ENCODE measurements at places on chromosomes 2 and 18. TPM values are rescaled to one million over a fixed set of nuclear protein-coding genes. Genes with fewer than 3 reads are reported as not detected.

Gene DYNAP
- not detected for total RNA-seq

Gene EVX2
- not detected for total RNA-seq

Gene GALNT3
- total RNA-seq, result 92.9 TPM

Gene NPPC
- not detected for total RNA-seq

Gene CPO
- not detected for total RNA-seq

Gene ELOA2
- total RNA-seq, result not detected

Gene EIF2AK2
- 31.4 TPM for total RNA-seq

Gene CFAP65
- total RNA-seq, result not detected

Gene G6PC2
- total RNA-seq, result not detected

Gene CCDC138
- total RNA-seq, result 4.1 TPM

Gene MDH1B
- 0.28 TPM for total RNA-seq
